ENCODE measurements at places on chromosomes 16 and 17.

DNA sequence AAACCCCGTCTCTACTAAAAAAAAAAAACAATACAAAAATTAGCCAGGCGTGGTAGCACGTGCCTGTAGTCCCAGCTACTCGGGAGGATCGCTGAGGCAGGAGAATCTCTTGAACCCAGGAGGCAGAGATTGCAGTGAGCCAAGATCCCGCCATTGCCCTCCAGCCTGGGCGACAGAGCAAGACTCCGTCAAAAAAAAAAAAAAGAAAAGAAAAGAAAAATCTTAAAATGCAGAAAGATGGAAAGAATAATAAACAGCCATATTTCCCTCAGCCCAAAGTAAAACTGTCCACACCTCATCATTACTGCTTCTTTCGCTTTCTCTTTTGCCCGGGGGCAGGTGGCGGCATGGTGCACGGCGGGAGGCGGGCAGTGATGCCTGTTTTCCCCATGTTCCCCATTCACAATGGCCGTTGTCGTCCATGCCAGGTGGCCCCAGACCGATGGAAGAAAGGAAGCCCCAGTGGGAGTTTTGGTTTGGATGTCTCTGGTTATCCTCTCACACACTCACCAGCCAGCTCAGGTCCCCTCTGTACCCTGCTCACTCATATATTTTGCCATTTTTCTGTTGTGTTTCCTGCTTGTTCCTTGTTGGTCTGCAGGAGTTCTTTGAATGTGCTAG is 37.0 kb upstream of the PEMT start:
- DNase-seq = no peak

DNA sequence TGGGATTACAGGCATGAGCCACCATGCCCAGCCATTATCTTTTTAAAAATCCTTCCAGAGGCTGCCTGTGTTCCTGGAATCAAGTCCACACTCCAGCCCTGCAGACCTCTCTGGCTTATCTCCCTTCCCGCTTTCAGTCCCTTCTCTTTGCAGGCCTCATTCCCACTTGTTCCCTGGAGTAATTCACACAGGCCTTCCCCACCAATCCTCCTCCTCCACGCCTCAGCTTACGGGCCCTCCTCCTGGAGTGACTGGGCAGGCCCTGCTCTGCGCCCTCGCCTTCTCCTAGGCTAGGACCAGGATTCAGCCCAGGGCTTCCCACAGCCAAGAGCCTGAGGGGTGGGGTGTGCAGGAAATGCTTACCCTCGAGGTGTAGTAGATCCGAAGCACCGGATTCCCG is 2.8 kb downstream of the CDIPT start:
- no peak for DNase-seq

DNA sequence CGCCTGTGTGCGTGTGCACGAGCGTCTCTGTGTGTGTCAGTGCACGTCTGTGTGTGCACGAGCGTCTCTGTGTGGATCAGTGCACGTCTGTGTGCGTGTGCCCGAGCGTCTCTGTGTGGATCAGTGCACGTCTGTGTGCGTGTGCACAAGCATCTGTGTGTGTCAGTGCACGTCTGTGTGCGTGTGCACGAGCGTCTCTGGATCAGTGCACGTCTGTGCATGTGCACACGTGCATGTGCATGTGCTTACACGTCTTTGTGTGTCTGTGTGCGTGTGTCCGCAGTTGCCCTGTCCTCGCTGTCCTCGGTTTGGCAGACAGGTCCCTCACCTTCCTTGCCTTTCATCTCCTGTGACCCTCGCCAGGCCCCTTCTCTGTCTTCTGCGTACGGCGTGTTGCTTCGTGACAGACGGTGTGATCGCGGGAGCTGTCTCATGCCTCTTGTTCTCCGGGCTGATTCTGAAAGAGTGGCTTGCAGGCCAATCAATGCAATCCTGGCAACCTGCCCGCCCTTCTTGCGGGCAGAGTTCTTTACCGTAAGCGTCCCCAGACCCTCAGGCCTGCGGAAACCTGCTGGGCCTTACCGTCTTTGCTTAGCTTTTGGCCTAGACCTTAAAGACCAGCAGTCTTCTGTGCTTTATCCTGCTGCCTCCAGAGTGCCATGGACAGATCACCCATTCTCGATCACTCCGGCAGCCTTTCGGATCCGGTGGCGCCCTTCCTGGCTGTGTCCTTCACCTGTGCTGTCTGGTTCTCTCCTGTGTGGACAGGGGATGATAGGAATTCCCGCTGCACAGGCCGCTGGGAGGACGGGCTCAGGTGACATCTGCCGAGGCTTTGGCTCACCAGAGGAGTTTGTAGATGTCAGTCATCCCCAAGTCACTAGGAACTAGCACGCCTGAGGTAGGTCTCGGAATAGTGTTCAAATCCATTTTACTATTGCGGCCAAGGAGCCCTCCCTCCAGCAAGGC is 18.5 kb downstream of the MLYCD start:
- no peak for DNase-seq

- no peak for DNase-seq
These were observed 116.0 kb upstream of the SOX9 start for GRCh38 chr17:72004611-72005331.

GRCh38 chr17:72386619-72387237 is 265.9 kb downstream of the SOX9 start:
- DNase-seq = no peak

GRCh38 chr16:65376601-65377000 is 254.7 kb upstream of the CDH11 start:
- no peak for DNase-seq

- peak; percentile 24 for DNase-seq
These were observed 50.9 kb upstream of the CLEC3A start for GRCh38 chr16:77971306-77972061.

- no peak for DNase-seq
These were observed 21.1 kb downstream of the CENPX start for GRCh38 chr17:82001571-82002056.

DNA sequence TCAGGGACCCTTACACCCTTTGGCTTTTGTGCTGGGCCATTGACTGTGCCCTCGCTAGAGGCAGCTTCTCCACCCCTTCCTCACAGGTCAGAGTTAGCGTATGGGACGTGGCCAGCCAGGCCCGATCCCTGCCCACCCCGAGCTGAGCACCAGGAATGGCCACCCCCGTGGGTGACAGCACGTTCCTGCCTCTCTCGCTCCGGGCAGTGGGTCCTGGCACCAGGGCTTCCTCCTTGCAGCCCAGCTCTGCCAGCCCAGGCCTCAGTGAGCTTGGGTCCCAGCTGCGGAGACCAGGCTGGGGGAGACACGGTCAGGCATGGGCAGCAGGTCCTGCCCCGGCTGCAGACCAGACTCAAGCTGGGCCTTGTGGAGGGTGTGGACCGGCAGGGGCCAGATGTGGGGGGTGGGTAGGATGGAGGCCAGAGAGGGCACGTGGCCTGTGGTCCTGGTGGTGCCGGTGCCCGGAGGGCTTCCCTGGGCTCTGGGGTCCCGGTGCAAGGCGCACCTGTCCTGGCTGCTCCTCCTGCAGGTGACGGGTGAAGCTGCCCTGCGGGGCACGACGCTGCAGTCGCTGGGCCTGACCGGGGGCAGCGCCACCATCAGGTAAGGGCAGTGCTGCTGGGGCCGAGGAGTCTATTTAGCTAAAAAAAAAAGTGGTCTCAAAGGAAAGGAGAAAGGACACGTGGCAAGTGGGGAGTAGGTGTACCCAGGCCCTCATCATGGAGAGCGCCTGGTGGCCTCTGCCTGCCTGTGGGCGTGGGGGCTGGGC is 18.2 kb downstream of the ASPSCR1 start:
- no peak for DNase-seq

DNA sequence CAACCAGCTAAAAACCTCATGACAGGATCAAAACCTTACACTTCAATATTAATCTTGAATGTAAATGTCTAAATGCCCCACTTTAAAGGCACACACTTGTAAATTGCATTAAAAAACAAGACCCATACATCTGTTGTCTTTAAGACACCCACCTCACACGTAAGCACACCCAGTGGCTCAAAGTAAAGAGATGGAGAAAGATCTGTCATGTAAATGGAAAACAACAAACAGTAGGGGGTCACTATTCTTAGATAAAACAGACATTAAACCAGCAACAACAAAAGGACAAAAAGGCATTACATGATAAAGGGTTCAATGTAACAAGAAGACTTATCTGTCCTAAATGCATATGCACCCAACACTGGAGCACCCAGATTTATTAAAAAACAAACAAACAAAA is 35.6 kb downstream of the SDR42E1 start:
- DNase-seq = no peak

DNA sequence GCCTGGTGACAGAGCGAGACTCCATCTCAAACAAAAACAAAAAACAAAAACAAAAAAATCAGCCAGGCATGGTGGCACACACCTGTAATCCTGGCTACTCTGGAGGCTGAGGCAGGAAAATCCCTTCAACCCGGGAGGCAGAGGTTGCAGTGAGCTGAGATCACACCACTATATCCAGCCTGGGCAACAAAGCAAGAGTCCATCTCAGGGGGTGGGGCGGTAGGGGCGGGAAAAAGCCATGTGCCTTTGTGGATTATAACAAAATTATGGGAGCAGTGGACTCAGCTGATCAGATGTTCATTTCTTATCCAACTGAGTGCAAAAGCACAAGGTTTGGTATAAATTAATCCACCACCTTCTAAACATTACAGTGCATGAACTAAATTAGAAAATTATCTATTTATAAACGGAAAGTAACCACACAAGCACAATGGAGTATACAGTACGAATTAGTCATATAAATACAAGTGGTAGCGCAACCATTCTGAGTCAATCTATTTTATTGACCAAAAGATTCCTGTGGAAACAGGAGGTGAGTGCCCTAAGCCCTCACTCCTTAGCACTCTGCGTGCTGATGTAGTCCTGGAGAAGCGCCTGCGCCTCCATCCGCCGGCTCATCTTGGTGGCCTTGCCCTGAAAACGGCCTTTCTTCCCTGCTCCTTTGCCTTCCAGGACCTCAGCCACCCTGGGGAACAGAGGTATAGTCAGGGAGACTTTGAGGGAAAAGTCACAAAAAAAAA is 14.0 kb downstream of the AARSD1 start:
- no peak for DNase-seq

DNA sequence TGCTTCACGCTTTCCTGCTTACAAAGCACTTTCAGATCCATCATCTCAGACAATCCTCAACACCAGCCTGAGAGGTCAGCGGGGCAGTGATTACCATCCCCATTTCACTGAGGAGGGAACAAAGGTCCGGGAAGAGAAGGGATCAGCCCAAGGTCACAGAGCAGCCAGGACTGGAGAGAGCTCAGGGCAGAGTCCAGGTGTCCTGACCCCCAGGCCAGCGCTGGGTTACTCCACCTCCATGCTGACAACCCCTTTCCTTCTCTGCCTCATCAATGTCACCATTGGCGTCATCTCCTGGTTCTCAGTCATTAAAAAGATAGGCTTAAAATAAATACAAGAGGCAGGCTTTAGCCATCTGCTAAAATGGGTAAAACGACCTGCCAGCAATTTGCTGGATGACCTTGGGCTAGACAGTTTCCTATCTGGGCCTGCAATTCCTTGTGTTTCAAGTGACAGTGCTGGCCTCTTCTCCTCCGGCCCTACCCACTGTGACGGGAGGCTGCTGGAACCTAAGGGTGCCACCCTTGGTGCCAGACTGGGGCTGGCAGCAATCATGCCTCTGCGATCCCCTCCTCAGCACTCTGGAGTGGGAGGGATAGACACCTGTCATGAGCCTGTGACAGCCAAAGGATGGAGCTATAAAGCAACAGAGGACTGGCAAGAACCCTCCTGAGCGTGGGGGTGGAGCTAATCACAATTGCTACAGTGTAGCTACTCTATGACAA is 79.5 kb upstream of the CCL1 start:
- no peak for DNase-seq

GRCh38 chr16:58513874-58514273 is 1.4 kb upstream of the SETD6 start:
- DNase-seq = no peak

DNA sequence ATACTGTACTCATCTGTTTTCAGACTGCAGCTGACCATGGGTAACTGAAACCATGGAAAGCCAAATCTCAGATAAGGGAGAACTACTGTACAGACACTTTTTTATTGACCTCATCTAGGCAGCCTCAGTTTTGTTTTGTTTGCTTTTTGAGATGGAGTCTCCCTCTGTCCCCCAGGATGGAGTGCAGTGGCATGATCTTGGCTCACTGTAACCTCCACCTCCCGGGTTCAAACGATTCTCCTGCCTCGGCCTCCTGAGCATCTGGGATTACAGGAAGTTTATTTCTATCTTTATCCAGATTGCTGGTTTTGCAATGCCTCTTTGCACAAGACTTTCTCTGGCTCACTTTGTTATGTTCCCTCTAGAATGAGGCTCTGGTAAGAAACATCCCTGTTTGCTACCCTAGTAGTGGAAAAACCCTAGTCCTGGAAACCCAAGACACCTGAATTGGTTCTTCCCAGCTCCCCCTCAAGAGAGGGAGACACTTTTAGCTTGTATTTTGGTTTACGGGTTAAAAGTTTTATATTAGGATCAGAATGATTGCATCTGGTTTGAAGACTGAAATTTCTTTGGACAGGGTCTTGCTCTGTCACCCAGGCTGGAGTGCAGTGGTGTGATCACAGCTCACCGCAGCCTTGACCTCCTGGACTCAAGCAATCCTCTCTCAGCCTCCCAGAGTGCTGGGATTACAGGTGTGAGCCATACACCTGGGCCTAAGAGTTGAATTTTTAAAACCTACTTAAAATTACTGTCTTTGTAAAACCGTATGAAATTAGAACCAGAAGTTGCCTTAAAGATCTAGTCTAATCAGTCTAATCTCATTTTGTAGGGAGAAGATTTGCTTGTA is 38.9 kb downstream of the ZNF207 start:
- no peak for DNase-seq

DNA sequence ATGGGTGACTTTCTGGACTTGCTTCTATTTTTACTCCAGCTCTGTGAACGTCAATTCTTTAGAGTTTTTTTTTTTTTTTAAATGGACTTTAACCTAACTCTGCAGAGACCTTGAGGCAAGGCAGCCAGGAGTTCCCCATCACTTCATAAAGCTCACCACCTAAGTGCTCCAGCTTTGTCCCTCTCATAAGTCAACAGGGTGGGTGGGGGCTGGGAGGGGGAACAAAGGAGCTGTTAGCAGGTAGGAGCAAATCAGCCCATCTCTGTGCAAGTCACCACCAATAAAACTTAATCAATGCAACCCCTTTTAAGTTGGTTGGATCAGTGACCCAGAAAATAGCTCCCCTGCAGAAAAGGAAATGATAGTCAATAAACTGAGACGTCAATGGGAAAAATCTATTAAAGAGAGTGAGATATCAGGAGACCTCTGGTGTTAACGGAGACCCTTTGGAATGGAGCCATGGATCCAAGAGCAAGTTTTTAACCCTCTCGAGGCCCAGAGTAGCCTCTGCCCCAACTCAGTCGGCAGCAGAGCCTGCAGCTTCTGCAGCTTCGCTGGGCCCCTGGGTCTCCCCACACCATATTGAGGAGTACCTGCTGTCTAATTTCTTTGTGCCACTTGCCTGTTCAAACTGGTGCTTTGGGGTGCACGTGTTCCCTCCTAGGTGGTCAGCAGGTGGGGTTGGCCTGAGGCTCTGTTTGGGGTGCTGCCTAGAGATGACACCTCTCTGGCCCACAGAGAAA is 27.6 kb upstream of the ETV4 start:
- DNase-seq = no peak

DNA sequence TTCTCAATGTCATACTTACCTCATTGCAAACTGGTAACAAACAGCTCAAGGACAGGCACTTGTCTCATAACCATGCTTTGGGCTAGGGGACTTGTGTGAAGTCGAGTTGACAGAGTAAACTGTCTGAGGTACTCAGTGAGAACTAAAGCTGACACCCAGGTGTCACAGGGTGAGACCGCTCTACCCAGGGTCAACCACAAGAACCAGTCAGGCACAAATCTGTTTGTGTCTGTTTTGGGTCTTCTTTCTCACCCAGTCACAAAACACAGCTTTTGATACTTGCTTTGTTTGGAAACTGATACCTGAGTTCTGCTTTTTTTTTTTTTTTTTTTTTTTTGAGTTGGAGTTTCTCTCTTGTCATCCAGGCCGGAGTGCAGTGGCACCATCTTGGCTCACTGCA is 161.1 kb downstream of the STX8 start:
- no peak for DNase-seq

GRCh38 chr16:53084141-53084541 is 29.4 kb downstream of the CHD9 start:
- no peak for DNase-seq

Data from HS-5 (cell line).